ENCODE measurements at places on chromosomes 16 and 17.

DNA sequence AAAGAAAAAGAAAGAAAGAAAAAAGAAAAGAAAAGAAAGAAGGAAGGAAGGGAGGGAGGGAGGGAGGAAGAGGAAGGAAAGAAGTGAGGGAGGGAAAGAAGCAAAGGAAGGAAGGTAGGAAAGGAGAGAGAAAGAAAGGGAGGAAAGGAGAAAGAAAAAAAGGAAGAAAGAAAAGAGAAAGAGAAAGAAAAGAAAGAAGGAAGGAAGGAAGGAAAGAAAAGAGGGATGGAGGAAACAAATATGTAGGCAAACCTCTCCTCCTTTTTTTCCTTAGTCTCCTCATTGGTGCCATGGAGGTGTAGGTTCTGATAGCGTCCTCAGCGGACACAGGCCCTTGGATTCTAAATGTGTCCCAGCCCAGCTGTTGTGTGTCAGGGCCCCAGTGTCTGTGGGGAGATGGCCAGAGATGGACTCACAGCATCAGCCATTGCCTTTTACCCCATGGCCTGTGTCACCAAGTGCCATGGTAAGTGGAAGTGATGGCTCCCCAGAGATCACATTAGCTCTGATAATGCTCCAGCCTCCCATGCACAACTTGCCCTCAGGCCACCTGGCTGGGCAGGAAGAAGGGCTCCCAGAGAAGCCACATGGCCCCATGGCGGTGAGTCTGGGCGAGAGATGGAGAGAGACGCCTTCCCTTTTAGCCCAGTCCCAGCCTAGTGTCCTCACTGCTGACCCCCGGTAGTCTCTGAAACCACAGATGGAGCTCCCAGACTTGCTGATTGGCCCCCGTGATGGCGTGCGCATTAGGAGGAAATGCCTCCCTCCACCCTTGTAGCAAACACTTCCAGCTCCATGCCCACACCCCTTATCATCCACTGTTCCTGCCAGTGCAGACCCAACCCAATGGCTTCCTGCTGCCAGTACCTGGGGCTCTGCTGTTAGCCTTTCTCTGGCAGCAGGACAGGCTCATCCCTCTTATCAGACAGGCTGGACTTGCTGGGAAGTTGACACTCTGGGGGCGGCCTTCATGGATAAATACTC is 3.7 kb upstream of the SLC6A2 start:
- DNase-seq: no peak

DNA sequence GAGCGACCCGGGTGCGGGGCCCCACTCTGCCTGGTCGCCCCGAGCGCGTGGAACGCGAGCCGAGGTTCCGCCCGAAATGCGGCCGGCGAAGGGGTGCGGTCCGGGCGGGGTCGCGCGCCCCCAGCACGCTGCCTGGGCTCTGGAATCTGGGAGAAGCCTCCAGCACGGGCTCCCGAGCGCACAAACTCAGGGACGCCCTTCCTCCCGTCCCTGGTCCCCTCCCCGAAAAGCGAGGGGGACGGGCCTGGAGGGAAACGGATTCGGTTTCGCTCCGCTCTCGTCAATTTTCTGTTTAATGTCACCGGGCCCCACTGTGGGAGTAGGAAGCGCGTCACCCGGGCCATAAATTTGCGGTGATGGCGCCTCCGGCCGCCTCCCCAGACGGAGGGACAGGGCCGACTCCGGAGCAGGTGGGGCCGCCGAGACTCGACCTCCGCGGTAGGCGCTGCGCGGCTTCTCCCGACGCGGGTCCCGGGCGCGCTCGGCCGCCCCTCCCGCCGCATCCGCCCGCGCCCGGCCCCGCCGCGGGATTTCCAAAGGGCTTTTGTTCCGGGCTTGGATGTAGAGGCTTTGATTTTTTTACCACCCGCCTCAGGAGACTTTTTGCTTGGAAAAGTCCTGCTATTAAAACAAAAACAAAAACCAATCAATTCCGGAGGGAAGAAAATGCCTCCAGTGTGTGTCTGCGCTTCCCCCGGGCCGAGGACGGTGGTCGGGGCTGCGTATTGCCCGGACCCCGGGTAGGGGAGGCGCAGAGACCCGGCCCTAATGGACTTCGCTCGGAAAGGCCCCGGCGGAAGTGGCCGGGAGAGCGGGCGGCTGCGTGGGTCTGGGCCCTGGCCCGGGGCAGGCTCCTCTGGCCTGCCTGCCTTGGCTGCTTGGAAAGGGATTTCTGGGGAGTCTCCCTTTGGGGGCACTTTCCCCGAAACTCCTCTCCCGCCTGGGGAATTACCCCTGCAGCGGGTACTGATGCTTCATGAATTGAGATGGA is 7.9 kb upstream of the BAHCC1 start:
- peak; percentile 45 for DNase-seq

DNA sequence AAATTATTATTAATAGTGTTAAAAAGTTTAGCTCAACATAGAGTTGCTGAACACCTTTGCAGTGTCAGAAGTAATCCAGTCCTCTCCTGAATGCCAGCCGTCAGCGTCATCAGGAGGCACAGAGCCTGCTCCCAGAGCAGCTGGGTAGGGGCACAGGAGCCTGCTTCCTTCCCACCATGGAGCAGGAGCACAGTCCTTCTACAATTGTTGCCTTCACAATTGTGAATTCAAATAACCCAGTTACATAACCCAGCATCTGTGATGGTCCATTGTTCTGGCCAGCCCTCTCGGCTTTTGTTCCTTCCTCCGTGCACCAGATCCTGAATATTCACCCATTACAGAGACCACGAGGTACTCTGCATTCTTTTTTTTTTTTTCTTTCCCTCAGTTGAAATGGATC is 393.9 kb upstream of the MAF start:
- DNase-seq: no peak

DNA sequence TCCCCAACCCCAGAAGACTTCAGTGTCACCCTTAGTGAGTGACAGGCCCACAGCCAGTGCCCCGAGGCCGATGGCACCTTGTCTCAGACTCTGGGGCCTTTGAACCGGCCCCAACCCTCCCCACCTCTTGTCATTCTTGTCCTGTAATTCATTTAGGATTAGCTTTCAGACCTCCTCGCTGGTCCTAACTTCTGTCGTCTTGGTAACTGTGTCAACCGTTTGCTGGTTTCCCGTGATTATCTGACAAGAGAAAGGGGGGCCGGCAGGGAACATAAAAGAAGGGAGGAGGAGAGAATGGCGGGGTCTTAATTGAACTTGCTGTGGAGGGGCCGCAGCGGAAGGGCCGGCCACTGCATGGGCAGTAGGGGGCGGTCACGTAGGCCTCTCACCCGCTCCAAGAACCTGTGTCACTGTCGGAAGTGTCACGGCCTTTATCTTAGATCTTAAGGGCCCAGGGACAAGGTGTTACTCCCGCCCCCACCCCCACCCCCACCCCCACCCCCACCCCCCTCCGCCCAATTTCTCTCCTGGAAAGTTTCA is 46.5 kb upstream of the GSE1 start:
- no peak for DNase-seq

DNA sequence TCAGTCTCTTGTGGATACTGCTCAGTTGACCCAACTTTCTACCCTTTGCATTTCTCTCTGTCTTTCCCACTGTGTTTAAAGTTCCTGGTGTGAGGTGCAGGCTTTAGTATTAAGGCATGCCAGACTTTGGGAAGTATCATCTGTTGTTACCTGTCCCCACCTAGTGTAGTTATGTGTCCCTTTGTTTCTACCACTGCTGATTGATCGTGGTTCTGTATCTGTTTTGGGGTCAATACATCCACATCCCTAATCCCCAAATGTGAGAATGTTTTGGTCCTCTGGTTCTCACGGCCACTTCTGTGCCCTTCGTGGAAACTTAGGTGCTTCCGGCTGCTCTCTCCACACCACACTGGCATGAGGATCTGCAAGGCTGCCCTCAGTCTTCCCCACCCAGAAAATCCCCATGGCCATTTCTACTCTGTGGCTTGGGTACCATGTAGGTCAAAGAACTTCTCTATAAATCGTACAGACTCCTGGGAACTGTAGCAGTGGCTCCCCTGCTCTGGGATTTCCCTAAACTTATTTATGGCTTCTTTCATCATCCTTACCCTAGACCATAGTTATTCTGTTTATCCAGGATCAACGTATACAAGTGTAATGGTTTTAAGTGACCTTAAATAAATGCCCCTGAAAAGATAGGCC is 443.2 kb downstream of the XYLT1 start:
- no peak for DNase-seq

- no peak for DNase-seq
Measured at GRCh38 chr17:73744411-73744810, 100.2 kb upstream of the SDK2 start.

DNA sequence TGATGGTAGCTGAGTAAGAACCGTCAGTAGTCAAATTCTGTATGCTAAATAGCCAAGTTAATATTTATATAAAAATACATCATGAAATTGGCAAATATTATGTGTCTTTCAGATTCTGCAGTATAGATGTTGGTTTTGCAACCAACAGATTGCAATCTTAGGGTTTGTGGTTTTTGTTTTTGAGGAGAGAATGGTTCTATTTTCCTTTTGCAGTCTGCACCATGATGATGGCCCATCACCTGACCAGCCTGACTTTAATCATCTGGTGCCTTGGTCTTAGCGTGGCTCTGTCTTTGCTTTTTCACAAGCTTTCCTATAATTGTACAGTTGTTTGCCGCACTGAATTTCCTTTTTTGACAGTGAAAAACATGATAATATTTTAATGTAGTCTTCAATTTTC is 50.7 kb downstream of the NUP93 start:
- DNase-seq: peak; percentile 31

- DNase-seq: no peak
Measured at GRCh38 chr17:35733366-35733765, 1.9 kb downstream of the RASL10B start.

- DNase-seq: peak; percentile 97
Measured at GRCh38 chr16:30429678-30430427, at the start of gene DCTPP1. DCTPP1 (minus strand) TSS chr16:30430030; CDS start chr16:30429980, 50 bp downstream.

DNA sequence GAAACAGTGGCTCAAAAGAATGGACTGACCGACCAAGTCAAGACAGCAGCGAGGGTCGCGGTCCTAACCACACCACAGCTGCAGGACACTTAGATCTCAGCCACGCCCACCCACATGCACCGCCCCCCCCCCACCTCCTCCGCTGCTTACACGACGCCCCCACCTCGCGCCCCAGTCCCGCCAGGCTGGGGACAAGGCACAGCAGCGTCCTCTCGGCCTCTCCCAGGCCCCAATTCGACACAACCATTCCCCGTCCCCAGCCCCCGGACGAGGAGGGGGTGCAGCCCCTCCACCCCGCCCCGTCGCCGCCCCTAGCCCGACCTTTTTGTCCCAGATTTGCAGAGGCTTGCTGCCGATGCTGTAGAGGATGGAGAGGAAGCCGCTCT is 477 bp downstream of the CFAP20 start:
- DNase-seq: no peak

GRCh38 chr16:77308163-77308561 is 109.0 kb downstream of the SYCE1L start:
- DNase-seq: no peak

GRCh38 chr17:17722081-17722905 is 41.0 kb downstream of the RAI1 start:
- DNase-seq: no peak

GRCh38 chr17:31580706-31581490 is 189.4 kb downstream of the RAB11FIP4 start:
- DNase-seq: no peak

- DNase-seq: no peak
Measured at GRCh38 chr17:43418441-43419374, 19.9 kb downstream of the ARL4D start.

- DNase-seq: no peak
Measured at GRCh38 chr17:36941265-36942010, 4.2 kb downstream of the LHX1 start.

- no peak for DNase-seq
Measured at GRCh38 chr17:74677558-74678466, 34.9 kb downstream of the CD300LF start.

GRCh38 chr17:56478836-56479447 is 114.6 kb upstream of the NOG start:
- no peak for DNase-seq

GRCh38 chr17:80704894-80705293 is 160.3 kb downstream of the RPTOR start:
- DNase-seq: no peak

DNA sequence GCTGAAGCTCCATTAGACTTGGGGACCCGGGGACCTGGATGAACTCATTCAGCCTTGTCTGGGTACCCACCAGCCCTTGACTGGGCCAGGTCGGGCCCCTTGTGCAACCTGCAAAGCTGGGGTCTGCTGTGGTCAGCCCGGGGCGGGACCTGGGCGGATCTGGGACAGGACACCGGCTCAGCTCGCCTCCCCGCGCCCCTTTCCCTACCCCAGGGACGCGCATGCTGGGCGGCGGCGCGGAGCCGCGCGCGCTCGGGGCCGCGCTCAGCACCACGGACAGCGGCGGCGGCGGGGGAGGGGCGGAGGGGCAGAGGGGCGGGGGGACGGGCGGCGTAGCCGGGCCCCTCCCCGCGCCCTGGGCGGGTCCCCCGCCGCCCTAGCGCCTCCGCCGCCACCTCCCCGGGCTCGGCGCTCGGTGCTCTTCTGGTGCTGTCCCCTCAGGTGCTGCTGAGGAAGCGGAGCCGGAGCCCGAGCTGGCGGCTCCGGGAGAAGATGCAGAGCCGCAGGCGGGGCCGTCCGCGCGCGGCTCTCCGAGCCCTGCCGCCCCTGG is 7.4 kb downstream of the ACD start:
- DNase-seq: no peak

DNA sequence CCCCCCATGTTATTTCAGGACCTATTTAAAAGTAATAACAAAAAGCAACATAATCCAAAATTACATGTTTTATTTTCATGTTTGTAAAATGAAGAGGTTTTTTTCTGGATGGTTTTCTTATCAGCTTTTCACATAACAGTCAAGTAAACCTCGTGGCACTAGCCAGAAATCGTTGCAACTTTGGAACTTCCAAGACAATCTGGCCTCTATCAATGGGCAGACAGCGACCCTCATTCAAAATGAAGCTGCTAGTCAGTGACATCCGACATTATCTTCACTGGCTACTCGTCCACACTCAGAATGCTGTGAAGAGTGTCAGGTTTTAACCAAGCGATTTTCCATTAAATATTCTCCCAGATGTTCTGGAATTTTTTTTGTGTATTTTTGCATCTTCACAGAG is 22.7 kb downstream of the ZNF652 start:
- no peak for DNase-seq

DNA sequence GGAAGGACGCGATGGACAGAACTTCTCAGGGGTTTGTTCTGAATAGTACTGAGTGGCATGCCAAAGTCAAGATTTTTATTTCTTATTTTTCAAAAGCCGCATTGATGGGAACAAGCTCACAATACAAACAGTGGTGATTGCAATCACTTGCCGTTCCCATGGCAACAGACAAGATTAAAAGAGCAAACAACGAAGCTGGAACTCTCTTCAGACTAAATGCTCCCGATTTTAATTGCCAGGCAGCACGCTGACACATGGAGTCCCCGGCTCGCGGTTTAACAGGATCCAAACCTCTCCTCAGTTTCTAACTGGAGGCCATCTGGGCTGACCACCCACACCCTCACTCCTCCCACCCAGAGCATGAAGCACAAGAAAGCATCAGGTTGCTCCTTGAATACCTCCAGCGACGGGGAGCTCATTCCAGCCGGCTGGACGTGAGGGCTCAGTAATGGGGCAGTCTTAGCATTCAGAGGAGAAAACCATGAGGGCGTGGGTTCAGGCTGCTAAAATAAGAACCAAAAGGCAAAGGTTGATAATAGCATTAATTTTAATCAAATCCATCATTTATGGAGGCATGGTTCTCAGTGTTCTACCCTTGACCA is 41.5 kb downstream of the AIPL1 start:
- DNase-seq: no peak
